ENCODE measurements at places on chromosomes 16 and 17.
A peak's percentile ranks its signal among the peaks of the same experiment; 100 is the strongest.

- no peak for DNase-seq
Observed at GRCh38 chr16:88390265-88390664, 7.5 kb downstream of the ZNF469 start.

DNA sequence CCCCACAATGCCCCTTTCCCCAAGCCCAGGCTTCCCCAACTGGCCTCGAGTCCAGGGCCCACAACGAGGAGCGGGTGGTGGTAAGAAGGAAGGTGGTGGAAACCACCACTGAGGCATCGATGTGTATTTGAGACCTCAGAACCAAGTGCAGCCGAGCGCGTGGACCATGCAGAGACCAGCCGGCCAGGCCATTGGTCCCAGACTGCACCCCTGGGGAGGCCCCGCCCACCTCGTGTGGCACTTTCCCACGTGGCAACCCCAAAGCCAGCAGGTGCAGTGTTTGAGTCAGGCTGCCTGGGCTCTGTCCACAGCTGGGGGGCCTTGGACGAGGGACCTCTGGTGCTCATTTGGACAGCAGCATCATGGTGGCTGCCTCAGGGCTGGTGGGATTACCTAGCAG, 28.1 kb upstream of the BAHCC1 start:
- no peak for DNase-seq

DNA sequence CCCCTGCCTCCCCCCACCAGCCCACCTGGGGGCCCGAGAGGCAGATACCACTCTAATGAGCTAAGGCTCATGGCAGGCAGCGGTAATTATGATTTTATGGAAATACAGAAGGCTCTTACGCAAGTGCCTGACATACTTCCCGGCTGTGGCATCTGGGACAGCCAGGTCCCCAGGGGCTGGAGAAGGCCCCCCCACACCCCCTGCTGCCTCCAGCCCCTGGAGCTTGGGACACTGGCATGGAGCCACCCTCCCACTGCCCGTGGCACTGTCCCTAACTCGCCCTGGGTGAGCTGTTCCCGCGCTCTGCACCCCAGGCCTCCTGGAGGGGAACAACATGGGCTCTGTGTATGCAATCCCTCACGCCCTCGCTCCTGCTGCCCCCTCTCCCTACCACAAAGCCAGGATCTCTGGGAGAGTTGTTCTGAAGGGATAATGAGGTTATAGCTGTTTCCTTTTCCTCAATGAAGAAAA, 5.4 kb upstream of the STAC2 start:
- no peak for DNase-seq

DNA sequence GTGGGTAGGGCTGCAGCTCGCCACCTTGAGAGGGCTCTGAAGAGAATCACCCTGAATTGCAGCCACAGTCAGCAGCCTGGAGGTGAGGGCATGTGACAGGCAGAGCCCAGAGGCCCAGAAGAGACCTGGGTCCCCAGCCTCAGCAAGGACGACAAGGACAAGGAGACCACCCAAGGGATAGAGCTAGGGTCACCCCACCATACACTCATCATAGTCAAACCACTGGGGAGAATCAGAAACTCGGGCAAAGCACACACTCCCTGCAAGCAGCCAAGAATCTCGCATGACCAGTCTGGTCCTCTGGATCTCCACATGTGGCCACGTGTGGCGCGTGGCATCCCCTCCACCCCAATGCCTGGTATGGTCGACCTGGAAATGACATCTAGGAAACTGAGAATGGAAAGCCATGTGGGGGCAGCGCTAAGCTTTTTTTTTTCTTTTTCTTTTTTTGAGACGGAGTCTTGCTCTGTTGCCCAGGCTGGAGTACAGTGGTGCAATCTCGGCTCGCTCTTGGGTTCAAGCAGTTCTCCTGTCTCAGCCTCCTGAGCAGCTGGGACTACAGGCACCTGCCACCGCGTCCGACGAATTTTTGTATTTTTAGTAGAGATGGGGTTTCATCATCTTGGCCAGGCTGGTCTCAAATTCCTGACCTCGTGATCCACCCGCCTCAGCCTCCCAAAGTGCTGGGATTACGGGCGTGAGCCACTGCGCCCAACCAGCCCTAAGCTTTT, 4.6 kb upstream of the SPHK1 start:
- DNase-seq = no peak

GRCh38 chr17:60704170-60704569, 26.5 kb downstream of the BCAS3 start:
- no peak for DNase-seq

DNA sequence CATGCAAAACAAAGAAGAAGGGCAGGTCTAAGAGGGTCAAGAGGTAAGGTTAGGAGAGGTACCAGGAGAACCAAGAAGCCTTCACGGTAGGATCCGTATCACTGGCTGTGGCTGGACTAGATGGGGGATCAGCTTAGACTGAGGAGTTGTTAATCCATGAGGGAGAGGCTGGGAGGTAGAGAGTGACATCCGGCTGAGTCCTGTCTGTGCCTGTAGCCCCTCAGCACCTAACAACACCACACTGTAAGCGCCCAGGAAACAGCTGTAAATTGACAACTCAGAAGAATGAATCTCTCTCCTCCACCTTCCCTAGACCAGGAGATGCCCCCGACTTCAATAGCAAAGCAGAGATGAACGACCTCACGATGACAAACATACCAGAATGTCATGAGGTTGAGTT, 199.4 kb upstream of the RPL38 start:
- no peak for DNase-seq

- DNase-seq = no peak
Observed at GRCh38 chr17:2487306-2487705, 24.4 kb downstream of the METTL16 start.

DNA sequence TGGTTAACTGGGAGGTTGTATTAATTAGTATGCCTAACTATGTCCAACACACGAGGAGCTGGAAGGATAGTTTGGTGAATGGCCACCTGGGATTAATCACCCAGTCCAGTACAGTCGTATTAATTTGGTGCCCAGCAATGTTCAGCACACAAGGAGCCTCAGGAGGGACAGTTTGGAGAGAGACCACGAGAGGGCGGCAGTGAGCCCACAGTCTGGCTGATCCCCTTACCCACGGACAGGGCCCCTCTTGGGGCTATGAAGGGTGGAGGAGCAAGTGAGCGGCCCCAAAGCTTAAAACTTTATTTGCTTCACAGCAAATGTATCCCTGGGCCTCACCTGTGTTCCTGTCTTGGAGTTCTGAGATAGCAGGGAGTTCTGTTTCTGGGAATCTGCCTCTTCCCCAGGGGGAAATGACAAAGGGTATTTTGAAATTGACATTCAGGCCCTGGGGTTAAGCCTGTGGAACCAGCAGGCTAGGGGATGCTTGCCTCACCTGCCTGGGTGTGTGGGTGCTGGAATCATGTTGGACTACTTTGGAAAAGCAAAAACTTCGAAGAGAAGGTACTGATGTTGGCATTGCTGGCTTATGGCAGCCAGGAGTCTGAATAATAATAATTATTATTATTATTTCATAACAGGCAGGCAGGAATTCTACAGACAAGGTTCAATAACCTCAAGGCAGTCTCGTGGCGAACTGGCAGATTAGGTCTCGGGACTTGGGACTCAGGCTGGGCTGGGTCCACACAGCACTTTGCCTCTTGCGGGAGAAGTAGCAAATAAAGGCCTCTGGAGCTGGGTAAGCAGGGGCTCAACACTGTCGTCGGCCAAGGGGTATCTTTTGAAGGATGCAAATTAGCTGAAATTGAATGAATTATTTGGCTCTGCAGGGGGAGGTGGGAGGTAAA, 227.6 kb upstream of the ASIC2 start:
- peak; percentile 37 for DNase-seq

DNA sequence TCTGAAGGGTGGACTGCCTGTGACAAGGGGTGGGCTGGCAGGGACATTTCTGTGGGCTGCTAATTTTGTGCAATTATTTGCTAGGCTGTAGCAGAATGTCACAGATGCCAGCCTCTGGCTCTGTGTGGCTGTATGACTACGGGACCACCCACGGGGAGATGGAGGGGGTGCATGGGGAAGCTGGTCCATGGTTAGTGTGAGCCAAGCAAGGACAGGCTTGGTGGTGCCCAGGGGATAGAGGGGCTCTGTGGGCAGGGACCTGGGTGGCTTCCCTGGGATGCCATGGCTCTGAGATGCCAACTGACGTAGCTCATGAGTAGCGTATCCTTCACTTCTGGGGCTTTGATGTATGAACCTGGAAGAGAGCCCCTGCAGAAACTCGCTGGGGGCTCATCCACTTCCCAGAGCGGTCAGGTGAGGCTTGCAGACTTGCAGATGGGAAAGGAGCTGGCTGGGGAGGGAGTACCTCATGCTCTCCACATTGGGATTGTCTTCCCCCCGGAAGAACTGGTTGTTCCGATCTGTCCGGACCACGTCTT, 87.2 kb downstream of the TBC1D16 start:
- no peak for DNase-seq

- DNase-seq = no peak
Observed at GRCh38 chr16:22743401-22743800, 70.6 kb upstream of the HS3ST2 start.

DNA sequence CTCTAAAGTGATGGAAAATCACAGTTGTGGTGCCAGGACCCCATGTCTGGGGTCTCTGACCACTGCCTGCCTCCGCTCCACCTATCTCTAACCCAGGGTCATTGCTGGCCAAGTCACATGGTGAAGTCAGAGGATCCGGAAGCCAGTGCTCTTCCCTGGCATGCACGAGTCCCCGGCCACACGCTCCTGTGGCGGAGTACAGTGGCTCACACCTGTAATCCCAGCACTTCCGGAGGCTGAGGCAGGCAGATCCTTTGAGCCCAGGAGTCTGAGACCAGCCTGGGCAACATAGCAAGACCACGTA, 21.5 kb upstream of the RBFOX3 start:
- DNase-seq = no peak

- peak; percentile 27 for DNase-seq
Observed at GRCh38 chr17:76996741-76997694, 128.8 kb downstream of the MGAT5B start.

GRCh38 chr16:73317321-73317857, 269.5 kb upstream of the ZFHX3 start:
- DNase-seq = no peak

- DNase-seq = no peak
Observed at GRCh38 chr17:44376124-44376523, 12.5 kb upstream of the FAM171A2 start.

DNA sequence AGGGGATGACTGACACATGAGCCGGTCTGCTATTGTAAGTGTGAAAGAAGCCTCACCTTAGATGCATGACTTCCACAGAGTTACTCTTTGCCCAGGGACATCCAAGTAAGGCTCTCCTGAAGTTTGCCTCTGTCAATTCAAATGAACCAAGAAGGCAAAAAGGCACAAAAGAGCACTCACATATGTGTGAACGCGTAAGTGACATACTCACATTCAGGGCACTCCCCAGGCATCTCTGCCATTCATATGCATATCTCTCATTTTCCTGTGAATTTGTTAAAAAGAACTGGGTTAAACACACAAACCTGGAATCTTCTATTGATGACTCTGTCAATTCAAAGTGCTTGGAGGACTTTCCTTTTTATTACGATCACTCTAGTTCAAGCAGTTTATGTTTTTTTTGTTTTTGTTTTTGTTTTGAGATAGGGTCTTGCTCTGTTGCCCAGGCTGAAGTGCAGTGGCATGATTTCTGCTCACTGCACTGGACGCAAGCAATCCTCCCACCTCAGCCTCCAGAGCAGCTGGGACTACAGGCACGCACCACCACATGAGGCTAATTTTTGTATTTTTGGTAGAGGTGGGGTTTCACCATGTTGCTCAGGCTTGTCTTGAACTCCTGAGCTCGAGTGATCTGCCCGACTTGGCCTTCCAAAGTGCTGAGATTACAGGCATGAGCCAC, 49.4 kb downstream of the DUSP14 start:
- DNase-seq = no peak

- no peak for DNase-seq
Observed at GRCh38 chr16:53827741-53828140, 123.8 kb downstream of the FTO start.

DNA sequence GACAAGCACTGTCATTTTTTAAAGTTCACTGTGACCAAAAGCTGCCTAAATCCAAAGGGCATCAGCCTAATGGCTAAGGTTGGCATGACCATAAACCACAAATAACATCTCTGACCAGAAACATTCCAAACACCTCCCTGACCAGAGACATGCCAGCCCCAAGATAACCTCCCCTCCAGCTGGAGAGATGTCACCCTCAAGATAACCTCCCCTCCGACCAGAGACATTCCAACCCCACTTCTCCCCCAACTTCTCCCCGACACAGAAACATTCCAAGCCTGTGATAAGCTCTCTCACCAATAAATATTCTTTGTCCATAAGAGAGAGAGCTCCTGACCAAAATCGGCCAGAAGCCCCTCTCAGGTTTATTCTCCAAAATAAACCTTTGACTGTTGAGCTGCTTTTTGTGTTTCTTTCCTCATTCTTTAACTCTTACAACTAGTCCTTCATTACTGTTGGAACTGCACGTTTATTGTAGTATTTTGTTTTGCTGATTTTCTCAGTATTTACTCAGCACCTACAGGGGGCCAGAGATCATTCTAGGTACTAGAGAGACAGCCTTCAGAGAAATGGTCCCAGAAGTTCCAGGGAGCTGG, 325.6 kb downstream of the SLC39A11 start:
- no peak for DNase-seq

GRCh38 chr16:53528797-53529196, 25.8 kb upstream of the AKTIP start:
- DNase-seq = no peak

GRCh38 chr16:48206594-48207242, 37.4 kb upstream of the LONP2 start:
- DNase-seq = no peak

- no peak for DNase-seq
Observed at GRCh38 chr17:2180768-2181167, 122.8 kb downstream of the SMG6 start.

DNA sequence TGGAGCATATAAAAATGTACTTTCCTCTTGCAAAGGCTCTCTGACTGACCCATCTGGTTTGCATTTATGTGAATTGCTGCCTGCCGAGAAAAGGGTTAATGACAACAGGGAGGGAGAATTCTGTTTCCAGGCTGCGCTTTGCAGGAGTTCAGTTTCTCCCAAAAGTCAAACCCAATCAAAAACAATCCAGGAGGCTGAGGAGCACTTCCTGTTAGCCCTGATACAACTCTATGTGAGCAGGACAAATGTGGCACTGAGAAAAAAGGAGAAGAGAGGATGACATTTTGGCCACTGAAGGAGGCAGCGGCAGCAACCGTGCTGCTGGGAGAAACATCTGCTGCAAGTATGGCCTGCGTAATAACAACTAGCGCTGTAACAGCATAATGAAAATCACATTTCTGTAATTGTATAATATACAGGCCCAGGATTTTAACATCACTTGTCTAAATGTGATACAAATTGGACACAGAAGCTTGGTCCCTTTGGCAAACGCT, 26.8 kb upstream of the ELAC2 start:
- DNase-seq = no peak
